Bone marrow (tissue), 2 donors: ENCODE measurements at places on chromosomes 1 and 21.

- DNase-seq: no peak
Observed at GRCh38 chr1:224700918-224701531, 84.9 kb downstream of the CNIH3 start.

DNA sequence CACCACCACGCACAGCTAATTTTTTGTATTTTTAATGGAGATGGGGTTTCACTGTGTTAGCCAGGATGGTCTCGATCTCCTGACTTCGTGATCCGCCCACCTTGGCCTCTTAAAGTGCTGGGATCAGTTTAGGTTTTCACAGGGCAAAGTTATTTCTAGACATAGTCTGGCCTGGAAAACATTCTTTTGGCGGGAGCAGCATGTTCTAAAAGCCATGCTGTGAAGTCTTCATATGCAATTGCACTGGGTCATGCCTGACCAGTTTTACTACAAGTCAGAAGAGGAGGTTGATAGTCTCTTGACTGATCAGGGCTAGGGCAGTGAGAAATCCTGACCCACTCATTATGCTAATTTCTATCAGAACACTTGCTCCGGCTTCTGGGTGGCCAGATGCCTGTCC lies 131.6 kb upstream of the POU3F1 start:
- DNase-seq: no peak

GRCh38 chr1:183129921-183130690 lies 56.0 kb upstream of the LAMC2 start:
- DNase-seq: no peak

DNA sequence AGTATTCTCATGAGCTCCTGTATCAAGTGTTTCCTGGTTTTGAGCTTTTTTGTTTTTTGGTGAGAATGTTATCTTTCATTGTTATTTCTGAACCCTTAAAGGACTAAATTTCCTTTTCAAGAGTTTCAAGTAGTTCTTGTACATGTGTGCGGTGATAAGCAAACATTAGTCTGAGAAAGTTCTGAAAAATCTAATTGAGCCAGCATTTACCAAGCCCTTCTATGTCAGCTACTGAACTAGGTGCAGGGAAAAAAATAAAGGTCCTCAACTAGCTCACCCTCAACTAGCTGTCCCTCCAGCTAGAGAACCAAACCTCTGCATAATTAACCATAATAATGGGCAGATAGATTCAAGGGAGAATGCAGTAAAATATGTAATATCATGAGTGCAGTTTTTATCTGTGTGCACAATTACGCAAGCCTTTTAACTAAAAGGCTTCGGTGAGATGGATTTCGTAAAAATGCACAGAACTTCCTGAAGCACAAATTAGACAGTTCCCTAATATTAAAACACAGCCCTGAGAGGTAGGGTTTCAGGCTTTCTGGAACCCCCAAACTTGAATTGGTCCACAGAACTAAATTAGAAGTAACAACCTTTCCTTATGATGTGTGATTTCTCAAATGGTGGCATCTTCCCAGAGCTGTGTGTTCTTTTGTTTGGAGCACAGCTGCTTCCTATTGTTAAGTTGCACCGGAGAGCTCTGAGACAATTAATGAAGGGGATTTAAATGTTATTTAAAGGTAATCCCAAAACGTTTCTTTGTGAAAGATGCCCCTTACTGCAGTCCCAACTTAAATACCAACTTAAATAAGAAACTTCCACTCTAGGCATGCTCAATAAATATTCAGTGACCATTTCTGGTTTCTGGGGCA lies 165.8 kb downstream of the NFIA start:
- DNase-seq: no peak

DNA sequence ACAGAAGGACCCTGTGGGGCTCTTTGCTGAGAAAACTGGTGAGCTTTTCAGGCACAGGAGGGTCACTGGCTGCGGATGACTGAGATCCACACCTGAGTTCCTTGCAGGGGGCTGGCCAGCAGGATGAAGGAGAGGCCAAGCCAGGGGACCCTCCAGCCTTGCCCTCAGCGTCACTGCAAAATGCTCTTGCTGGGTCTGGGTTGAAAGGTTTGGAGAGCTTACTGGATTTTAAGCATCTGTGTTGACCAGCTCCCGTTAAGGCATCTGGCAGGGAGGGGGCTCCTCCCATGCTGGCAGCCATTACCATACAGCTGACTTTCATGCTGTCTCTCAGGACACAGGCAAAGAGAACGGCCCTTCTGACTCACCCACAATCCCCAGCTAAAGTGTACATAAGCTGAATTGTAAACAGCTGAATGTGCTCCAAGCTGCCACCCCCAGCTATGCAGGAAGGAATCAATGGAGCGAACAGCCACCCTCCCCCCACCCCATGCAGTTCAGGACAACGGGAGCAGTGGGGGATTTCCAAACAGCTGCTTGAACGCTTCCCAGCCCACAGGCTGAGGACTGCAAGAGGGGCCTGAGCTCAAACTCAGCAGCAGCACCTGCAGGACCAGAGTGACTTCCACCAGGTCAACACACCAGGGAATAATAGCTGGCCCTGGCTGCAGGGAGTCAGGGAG lies 21.3 kb upstream of the A3GALT2 start:
- DNase-seq: no peak

DNA sequence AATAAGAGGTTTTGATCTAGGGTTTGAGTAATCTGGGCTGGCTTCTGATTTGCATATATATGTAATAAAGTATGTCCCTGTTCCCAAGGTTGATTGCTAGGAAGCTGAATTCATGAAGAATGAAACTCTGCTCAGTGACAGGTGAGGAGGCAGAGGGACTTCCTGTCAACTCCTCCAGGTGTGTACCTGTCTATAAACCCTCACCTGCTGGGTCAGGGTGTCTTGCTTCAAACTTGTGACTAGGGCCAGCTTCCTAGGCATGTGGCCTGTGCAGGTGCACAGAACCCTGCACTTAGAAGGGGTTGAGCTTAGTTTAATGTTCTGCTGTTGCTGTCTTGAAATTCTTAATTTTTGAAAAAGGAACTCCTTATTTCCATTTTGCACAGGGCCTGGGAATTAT lies 21.1 kb downstream of the OLFML3 start:
- DNase-seq: no peak

- DNase-seq: no peak
Observed at GRCh38 chr21:33312121-33312520, 12.6 kb upstream of the IFNAR1 start.

- DNase-seq: no peak
Observed at GRCh38 chr1:90000934-90001676, 6.2 kb downstream of the ZNF326 start.

DNA sequence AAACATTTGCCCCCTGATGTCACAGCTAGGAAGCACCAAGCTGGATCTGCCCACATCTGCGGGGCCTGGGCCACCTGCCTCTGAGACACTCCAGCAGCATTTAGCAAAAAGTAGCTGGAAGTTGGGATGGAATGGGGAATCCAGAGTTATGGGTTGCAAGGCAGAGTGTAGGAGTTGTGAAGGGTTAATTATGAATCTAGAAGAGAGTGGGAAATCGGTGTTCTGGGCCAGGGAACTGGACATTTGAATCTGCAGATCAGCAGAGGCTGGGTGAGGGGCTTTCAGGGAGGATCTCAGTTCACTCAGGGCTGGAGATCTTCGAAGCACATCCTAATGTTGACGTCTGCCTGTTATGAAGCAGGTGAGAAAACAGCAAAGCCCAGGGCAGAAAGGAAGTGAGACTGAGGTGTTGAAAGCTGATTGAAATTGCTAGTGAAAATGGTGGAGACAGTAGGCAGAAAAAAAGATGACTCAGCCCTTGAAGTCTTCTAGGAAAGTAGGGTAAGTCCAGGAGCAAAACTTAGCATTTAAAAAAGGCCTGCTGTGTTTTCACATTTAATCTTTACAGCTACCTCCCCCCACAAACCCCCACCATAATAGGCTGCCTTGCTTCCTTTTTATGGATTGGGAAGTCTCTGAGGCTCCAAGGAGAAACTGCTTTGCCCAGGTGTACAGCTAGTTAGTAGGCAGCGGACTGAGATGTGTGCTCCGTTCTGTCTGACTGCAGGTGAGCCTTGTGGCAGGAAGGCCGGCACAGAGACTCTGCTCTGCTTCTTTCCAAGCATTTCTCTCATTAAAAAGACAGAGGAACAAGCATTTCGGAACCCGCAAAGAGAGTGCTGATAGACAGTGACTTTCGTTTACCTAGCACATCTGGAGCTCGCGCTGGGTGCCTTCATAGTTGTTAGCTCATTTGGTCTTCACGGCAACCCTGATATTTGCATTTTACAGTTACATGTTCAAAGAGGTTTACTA lies 7.2 kb downstream of the VANGL1 start:
- no peak for DNase-seq

DNA sequence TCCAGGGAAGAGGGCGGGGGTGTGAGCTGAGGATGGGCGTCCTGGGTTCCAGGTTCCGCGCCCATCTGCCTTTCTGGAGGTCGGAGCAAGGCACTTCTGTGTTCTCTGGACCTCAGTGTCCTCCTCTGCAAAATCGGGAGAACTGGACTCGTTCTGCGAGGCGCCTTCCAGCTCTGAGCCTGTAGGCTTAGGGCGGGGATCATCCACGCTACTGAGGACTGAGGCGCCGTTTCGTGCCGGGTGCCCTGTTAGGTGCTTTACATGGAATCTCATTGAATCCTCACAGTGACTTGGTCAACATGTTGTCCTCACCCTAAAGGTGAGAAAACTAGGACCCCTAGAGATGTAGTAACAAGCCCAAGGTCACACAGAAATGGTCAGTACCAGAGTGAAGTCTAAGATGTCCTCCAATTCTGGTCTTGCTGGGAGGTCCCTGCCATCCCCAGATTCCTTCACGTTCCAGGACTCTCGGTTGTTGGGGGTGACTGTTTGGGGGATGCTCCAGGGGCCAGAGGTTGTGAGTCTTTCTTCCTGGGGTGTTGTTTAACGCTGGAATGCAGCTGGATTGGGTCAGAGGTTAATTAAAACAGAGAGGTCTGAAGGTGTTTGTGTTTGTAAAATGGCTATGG lies 677 bp downstream of the PRKAA2 start:
- no peak for DNase-seq

- no peak for DNase-seq
Observed at GRCh38 chr1:46134660-46135331, 2.4 kb upstream of the PIK3R3 start.

DNA sequence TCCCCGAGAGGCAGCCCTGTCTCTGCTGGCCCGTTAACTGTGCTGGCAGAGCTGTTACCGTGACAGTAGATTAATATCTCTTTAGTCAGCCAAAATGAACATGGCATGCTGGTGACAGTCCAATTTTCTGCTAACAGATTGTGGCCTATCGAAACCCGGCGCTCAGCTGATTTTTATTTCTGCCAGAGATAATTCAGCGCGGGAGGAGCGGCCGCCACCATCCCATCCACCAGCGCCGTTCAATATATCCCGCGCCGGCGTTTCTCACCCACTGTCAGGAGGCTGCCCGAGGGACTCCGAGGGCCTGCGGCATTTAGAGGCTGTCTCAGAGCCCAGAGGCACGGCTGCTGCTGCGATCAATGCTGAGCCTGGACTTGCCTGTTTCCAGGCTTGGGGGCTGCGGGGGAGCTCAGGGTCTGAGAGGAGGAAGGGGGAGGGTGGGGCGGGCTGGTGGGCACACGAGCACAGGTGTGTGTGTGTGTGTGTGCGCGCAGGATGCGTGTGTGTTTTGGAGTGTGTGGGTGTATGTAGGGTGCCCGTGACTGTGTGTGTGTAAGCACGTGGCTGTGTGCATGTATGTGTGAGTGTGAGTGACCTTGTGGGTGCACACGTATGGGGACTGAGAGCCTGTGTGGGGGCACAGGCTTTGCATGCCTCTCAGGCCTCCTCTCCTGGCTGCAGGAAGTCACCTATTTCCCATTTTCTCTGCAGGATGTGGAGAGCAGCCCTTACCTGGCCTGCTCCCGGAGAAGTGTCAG lies 109.7 kb upstream of the ACTRT2 start:
- DNase-seq: no peak

DNA sequence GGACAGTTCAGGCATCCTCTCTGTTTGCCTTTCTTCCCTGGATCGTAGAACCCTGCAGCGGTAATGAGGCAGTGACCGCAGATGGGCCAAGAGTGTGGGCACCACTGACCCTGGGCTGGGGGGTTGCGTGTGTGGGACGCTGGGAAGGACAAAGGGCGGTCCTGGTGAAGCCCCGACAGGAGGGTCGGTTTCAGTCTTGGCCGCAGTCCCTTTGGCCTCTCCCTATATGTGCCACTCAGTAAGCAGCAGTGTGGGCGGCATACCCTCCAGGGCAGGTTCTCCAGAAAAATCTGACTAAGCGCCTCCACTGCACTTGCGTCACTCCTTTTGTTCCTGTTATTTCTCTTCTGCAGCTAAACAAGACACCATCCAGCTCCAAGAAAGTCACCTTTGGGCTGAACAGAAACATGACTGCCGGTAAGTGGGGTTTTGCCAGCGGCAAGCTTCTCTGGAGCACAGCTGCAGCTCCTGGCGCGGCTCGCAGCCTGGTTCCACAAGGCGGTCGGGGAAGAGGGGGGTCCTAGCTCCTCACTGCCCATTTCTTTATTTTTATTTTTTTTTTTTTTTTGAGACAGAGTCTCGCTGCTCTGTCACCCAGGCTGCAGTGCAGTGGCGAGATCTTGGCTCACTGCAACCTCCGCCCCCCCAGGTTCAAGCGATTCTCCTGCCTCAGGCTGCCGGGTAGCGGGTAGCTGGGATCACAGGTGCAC lies 27.7 kb upstream of the PDXK start:
- DNase-seq: no peak

DNA sequence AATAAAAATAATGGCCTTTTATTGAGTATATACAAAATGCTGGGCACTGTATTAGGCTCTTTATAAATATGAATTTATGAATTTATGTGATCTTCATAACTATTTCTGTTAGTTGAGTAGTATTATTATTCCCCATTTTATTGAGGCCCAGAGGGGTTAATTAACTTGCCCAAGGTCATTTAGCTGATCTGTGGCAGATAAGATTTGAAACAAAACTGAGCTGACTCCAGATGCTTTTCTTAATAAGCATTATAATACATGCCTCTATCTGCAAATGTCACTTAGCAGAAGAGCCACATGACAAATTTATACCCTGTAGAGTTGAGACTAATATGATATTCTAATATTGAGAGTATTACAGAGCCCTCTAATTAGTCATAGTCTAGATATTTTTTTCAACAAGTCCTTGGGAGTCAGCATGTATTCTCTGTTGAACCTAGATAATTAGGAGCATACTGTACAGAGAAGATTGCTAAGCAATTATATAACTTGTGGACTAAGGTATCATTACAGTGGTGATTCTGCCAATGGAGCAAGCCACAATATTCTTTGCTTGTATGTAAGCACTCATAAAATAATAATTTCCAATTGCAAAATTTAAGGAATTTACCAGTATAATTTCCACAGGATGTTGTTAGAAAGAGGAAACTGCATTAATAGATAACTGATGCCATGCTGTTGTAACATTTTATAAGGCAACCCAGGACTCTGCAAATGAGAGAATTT lies 112.0 kb downstream of the LRRC40 start:
- DNase-seq: no peak

DNA sequence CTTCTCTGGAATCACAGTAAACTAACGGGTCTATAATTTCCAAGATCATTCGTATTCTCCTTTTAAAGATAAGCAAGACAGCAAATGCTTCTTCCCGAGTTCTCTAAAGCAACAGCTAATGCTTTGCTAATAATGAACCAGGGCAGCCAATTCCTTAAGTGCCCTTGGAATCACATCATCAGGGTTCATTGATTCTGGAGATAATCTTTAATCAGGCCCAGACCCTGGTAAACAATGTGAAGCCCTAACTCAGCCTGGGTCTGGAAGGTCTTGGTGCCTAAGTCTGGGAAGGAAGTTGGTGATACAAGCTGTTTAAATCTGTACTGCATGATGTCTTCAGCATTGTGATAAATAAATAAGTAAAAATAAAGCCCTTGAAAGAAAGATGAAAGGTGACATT lies 18.4 kb downstream of the ERI3 start:
- DNase-seq: no peak

GRCh38 chr1:208160259-208160819 lies 83.8 kb downstream of the PLXNA2 start:
- no peak for DNase-seq
